Mammary epithelial cell (primary cell): ENCODE measurements at places on chromosomes 4 and X. TPM values are rescaled to one million over a fixed set of nuclear protein-coding genes. Genes with fewer than 3 reads are reported as not detected.

- no peak for DNase-seq
Measured at GRCh38 chrX:46850771-46851170, 13.9 kb downstream of the RP2 start.

The CT47B1 gene
- total RNA-seq, result not detected

DNA sequence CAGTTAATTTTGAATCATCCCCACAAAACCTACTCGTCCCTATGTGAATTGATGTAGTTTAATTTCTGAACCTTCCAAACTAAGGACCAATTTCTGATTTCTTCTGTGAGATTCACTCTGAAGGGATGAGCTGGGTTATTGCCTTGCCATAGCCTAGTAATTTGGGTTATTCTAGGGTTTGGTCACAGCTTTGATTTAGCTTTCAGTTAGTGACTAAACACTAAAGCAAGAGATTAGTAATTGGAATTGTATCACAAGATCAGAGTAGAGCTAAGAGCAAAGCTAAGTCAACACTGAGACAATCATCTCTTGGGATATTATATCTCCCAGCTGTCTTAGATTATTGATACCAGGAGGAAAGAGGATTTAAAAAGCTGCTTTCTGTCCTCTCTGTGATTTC lies 588.0 kb downstream of the CCSER1 start:
- no peak for DNase-seq

The CT55 gene
- total RNA-seq, result not detected in 2 replicates

GRCh38 chr4:142567199-142567598 lies 278.9 kb downstream of the INPP4B start:
- no peak for DNase-seq

- peak; percentile 12 for DNase-seq
Measured at GRCh38 chrX:109393859-109394258, 88.0 kb downstream of the GUCY2F start.

DNA sequence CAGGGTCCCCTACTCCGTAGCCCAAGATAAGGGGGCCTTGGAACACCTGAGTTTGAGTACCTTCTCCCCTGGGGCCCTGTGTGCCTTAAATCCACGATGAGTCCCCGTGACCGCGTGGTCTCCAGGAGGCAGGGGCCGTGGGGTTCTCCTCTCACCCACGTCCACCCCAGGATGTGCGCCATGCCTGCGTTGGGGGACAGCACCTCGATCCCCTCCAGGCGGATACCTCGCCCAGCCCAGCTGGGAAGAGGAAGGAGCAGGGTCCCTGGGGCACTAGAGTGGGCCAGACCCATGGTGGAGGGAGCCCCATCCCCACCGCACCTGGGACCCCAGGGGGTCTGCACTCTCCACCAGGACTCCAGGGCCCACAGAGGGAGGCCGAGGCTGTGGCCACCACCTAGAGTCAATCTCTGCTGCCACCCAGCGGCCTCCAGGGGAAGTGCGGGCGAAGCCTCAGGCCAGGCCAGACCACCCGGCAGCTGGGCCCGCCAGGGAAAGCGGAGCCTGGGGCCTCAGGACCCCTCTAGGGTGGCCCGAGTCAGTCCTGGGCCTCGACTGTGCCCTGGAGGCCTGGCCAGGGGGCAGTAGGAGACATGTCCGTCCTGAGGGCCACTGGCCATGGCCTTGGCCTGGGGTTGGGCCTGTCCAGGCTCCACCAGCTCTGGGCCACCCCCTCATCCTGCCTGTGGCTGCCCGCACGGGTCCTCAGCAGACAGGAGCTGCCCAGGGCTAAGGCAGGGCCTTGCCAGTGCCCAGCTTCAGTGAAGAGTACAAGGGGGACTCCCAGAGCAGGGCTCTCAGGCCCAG lies 55.0 kb downstream of the FAM53A start:
- DNase-seq, result peak; percentile 17

The NDST4 gene
- not detected for total RNA-seq

DNA sequence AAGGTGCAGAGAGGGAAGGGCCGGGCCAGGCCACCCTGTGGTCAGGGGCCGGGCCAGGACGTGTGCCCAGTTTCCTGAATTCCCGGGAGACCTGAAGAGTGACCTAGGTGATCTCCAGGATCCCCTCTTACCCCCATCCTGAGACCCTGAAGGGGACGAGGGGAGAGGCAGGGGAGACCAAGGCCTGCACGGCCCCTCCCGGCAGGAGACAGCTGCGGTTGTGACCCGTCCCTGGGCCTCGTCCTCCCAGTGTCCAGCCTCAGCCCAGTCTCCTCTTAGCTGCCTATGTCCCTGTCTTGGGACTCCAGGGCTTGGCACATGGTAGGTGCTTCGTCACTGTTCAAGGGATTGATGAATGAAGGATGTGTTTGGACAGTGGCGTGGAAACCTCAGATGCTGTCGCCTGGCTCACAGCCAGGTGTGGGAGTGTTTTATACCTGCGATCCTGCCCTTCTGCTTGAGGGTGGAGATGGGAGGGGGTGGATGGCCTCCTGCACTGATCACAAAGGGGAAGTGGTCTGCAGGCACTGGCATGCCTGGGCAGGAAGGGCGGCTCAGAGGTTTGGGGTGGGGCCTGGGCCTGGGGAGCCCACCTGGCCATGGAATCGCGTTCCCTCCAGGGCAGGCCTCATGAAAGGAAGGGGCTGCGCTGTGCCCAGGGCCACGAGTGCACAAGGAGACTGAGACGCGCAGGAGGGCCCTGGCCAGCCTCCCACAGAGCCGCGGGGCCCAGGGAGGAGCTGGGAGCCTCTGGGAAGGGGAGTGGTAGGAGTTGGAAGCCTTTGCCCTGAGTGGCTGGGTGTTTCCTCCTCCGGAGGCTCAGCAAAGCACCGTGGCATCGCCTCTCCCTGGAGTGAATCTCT lies 6.9 kb downstream of the SH3TC1 start:
- DNase-seq, result peak; percentile 91

DNA sequence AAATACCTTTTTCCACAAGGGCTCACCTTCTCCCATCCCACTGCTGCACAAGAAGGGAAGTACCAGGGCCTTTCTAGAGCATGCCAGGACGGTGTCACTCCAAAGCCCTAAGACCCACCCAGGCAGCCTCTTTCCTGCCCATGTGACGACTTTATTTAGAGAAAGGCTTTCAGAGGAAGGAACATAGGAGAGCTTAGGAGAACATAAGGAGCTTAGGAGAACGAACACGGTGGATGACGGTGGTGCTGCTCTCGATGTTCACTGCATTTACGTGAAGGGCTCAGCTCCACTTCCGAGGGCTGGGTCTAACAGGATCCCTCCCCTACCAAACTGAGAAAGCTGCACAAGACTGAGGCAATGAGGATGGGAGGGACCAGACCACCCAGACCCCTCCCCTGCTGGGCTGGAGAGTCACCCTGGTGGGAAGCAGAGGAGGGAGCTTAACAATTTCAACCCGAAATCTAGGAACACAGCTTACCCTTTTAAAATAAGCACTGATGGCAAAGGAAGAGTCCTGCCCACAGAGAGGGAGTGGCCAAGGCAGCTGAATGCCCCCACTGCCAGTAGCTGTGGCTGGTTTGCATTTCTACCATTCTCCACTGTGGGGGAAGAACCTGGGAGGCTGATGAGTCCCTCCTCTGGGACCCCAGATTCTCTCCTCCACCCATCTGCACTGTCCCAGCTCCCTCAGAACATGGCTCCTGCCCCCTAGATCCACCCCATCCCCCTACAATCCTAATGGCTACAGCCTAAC lies 29.8 kb downstream of the ZFYVE28 start:
- DNase-seq, result no peak

The GCNA gene
- total RNA-seq, result 2.3 TPM

DNA sequence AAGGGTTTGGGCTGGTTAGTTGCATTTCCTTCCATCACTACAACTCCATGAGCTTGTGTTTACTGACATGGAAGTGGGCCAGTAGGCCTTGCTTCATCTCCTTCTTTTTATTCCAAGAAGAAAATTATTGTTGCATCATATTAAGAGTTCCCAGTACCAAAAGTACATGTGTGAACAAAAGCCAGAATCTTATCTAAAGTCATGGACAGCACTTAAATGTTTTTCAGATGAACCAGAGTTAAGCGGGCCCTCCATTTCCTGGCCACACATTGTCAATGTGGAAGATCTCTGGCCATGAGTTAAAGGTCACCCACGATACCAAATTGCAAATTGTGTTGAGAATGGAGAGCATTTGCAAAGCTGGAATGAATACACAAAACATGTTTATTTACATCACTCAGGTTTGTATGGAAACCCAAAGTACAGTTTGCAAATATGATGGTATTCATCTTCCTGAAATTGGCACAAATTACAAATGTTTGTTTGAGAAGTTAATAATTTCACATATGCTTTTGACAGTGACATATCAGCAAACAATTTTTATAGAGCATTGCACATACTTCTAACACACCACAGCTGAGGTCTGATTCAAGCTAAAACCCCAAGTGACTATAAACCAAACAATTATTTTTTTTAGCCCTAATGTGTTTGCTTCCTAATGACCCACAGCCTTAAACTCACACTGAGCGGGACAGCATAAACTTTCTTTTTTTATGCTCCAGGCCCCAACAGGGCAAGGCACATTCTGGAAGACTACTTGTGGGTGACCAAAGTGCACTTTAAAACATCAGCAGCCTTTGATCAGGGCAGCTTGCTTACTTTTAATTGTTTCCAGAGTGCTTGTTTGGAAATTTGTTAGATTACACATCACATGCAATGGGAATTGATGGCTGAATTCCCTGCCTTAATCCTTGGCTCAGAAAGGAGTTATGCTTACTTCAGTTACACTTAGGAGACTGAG lies 502.9 kb upstream of the SLIT2 start:
- no peak for DNase-seq

GRCh38 chrX:85905851-85906250 lies 141.5 kb downstream of the CHM start:
- DNase-seq, result no peak
